GM13977 (cell line): ENCODE measurements at places on chromosomes 4 and X.

- DNase-seq: no peak
Measured at GRCh38 chr4:185351691-185352090, 44.0 kb downstream of the LRP2BP start.

DNA sequence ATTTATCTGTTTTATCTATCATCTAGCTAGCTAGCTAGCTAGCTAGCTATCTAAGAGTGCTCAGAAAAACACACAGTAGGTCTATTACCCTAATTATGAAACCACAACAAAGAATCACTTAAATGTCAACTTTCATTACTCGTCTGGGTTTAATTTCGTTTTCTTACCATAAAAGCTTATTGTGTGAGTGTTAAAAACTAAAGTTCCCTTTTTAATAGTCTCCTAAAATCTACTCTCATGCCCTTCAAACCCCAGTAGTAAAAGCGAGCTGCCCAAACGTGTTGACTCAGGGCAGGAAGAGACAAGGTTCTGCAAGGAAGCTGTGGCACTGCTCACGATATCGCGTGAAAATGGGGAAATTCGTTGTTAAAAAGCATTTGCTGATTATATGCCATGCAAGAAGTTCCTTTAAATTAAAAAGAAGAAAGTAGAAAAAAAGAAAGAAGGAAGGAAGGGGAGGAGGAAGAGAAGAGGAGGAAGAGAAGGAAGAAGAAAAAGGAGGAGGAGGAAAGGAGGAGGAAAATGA lies 595 bp downstream of the MBNL3 start:
- DNase-seq: peak; percentile 16

DNA sequence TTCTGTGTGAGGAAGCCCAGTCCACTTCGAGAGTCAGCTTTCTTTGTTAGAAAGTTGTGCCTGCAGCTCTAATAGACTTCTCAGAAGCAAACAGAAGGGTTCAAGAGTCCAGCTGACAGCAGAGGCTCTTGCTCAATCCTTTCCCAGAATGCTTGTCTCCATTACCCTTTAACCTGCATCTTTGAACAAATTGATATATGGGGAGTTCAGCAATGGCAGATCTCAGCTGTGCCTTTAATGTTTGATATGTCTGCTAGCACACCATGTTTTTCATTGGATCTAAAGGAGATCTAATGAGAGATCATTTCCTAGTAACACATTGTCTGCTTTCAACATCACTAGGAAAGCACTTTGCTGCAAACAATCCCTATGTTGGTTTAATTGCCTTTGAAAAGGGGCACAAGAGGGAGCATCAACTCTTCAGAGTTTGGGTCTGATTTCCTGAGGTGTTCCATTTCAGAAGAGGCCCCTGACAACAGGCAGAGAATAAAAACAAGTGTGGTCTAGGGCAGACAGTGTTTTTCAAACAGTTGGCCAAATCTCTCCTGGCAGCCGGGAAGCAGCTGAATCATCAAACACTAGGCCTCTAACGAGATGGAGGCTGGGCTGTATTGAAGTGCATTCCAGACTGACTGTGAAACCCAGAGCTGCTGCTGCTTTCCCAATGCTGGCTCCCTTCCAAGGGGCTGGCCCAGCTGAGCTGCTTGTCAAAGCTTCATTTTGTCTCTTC lies 55.5 kb downstream of the LUZP4 start:
- DNase-seq: no peak

DNA sequence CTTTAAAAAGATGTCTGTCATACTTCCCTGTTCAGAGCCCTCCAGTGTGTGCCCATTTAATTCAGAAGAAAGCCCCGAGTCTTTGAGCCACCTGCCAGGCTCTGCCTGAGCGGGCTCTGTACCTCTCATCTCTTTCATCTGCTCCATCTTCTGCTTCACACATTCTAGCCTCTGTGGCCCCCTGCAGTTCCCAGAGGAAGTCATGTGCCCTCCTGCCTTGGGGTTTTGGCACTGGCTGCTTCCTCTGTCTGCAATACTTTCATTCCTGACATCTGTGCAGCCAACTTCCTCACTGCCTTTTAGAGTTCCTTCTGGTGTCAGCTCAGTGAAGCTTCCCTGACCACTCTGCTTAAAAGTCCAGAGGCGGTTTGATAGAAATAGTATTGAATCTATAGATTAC lies 6.2 kb upstream of the STK32B start:
- no peak for DNase-seq

GRCh38 chrX:25083661-25084060 lies 67.9 kb upstream of the ARX start:
- DNase-seq: no peak

DNA sequence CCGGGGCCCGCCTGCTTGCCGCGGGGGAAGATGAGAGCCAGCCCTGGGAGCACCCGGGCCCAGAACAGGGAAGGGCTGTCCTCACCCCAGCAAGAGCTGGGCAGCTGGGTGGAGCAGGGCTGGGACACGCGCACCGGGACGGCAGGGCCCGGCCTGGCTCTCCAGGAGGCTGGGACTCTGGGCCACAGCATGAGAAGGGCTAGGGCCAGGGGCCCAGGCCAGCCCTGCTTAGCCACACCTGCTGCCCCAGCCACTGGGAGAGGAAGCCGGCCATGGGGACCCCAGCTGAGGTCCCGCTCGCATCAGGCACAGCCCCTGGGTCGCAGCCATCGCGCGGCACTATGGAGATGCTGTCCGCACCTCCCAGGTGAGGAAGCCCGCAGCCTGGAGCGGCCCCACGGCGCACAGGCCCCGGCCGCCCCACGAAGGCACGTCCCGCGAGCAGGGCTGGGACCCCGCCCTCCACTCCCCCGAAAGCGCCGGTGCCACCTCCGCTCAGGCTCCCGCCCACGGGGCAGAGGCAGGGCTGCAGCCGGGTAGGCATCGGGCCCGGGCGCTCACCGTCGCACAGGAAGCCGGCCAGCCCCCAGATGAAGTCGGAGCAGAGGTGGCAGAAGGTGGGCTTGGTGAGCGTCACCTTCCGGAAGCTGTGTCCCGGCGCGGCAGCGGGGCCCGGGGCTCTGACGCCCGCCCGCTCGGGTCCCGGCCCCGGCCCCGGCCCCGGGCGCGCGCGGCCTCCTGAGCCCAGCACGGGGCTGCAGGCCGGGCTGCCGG lies 531 bp downstream of the DGKQ start:
- DNase-seq: peak; percentile 77

GRCh38 chrX:36908801-36909675 lies 99.1 kb upstream of the FAM47C start:
- DNase-seq: peak; percentile 12

DNA sequence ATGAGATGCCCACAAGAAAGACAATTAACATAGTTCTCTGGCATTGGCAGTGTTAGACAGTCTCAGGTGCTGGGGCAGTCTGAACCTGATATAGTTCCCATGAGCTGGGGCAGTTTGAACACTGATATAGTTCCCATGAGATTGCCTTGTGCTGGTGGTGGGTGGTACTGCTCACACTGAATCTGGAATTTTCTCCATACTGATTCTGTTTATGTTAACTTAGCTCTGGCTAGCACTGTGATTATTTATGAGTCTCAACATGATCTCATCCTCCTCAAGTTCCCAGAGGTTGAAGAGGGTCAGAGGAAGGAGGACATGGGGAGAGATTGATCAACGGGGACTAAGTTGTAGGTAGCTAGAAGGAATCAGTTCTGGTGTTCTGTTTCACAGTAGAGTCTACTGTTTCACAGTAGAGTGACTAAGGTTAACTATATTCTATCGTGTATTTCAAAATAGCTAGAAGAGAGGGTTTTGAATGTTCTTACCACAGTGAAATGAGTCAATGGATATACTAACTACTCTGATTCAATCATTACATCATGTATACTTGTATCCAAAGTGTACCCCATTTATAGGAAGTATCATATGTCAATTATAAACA lies 379.9 kb downstream of the ADAM29 start:
- DNase-seq: no peak

DNA sequence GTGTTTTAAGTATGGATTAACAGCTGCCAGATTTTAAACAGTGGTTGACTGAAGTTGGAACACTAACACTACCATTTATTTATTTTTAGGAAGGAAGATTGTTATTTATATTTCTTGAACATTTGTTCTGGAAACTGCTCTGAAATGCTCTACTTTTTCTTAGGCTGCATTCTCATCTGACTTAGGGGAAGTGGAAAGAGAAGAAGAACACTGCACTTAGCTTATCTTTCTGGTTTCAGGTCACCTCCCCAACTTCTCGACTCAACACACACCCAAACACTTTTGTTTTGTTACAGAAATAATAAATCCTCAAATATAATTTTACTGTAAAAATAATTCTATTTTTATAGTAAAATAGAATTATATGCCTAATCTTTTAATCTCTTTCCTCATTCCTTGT lies 18.6 kb downstream of the BLTP1 start:
- no peak for DNase-seq

- DNase-seq: no peak
Measured at GRCh38 chr4:80268936-80269335, 2.5 kb downstream of the FGF5 start.

DNA sequence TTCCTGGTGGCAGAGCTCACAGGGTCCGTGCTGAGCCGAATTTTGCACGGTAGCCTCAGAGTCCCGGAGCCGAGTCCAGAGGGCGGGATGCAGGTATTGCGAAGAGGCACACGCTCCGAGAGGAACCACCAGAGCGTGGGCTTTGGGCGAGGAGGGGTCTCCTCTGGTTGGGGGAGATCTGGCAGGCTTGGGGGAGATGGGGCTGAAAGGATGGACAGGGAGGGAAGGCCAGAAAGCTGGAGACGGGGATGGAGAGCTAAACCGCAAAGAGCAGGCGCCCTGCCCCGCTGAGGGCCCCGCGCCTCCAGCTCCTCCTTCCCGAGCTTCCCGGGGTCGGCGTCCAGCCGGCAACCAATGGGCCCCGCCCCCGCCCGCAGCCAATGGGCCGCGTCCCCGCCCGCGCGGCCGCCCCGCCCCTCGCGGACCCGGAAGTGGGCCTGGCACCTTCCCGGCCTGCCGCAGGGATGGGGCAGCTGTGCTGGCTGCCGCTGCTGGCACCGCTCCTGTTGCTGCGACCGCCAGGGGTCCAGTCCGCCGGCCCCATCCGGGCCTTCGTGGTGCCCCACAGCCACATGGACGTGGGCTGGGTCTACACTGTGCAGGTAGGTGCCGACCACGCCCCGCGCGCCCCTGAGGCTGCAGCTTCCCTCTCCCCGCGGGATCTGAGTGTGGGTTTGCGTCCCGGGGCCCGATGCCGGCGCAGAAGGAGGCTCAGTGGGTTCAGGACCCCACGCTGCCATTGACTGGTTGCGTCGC lies at the start of gene MAN2B2:
Gene MAN2B2, plus strand, starts transcription at position 443 of the 756 bp plus-strand sequence. Its CDS starts 22 bp downstream, at position 465.
- peak; percentile 98 for DNase-seq

DNA sequence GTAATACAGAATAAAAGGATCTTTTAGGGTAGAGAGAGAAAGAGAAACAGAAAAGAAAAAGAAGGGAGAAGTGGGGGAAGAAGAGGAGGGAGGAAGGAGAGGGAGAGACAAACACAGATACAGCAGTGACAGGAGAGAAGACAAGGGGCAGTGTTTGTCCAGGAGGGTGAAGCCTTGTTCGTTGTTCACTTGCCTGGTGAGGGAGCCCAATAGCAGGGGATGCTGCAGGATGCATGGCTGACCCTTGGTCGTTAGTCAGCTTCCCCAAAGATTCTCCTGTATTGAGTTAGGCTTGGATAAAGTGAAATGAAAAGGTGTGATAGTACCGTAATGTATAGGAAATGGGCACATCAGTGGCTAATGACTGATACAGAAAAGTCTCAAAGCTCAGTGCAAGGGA lies 403.7 kb downstream of the IL15 start:
- no peak for DNase-seq

DNA sequence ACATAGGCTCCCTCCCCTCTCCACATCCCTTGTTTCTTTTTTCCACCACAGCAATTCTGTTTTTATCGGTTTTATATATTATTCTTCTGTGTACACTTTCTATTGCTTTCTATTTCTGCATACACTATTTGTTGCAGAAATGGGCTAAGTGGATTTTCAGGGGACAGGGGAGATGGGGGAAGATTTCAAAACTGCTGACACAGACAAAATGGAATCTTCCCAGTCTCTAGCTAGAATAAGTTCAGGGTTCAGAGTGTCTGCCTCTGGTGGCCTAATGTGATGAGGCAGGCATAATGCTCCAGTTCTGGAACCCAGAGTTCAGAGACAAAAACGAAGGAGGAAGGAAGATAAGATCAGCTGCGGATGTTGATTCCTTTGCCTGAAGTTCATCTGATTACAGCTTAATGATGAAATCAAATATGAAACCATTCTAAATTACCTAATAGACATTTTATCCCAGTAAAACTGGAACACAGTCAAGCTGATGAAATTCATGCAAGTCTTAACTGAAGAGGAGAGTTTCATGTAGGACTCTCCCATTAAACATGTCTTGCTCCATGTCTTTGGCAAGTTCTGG lies 447.1 kb downstream of the AFF2 start:
- DNase-seq: no peak

DNA sequence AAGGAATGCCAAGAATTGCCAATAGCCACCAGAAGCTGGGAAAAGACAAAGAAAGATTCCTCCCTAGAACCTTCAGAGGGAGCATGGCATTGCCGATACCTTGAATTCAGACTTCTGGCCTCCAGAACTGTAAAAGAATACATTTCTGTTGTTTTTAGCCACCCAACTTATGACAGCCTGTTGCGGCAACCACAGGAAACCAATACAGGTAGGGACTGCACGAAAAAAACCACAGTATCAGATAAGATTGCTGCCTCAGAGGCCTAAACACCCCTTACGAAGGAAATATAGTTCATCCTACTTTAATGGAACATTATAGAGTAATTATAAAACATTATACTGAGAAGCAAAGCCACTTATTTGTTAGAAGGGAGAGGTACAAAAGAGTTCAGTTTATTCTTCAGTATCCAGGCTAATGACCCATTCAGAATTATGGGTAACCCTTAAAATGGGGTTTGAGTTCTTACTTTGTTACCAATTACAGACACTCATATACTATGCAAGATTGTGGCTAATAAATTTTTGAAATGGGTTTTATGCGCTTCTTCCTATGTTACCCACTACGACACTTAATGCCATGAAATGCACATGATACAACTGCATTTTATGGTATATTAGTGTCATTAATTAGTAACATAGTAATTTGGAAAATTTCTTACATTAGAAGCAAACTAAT lies 37.4 kb upstream of the SMIM10L2A start:
- DNase-seq: no peak

DNA sequence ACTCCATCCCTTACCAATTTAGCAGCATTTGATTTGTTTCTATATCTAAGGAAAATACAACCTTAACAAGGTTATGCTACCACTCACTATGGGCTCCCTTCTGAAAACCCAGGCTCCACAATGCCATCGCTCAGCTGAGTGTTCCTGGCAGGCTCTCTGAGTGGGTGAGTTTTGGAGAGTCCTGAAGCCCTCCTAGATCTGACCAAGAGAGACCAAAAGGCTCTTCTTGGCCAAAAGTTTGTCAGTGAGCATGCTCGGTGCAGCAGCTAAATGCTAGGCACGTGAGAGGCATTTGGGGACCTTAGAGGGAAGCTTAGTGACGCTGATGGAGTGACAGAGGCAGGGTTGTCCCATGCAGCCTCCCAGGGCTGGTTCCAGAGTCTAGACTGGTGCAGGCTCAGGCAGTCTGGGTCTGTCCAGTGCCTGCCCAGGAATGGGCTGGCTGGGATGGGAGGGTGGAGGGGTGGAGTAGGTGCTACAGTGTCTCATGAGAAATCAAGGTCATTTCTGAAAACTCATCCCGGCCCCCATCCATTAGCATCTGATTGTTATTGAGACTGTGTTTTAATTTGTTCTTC lies 346.8 kb downstream of the NR3C2 start:
- DNase-seq: peak; percentile 2

GRCh38 chr4:77082886-77083608 lies 7.3 kb upstream of the CCNI start:
- DNase-seq: no peak
